ENCODE measurements at places on chromosomes 12 and 14.

DNA sequence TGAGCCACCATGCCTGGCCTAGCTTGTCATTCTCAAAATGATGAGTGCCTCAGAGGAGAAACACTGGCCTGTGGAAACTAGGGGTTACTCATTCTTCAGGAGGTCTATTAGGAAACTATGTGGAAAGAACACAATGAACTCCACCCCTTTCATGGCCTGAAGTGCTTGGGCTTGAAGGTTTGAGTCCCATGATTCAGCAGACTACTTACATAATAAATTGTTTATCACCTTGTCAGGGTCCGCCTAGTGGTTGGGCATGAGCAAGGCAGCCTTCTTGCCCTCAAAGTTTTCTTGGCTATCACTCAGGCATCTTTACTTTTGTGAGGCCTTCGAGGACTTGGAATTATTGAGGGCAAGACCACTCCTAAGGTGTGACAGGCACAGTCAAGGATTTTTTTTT lies 251.2 kb downstream of the ACSS3 start:
- DNase-seq, result no peak

GRCh38 chr14:101098641-101099040 lies 195.1 kb upstream of the RTL1 start:
- DNase-seq, result no peak

DNA sequence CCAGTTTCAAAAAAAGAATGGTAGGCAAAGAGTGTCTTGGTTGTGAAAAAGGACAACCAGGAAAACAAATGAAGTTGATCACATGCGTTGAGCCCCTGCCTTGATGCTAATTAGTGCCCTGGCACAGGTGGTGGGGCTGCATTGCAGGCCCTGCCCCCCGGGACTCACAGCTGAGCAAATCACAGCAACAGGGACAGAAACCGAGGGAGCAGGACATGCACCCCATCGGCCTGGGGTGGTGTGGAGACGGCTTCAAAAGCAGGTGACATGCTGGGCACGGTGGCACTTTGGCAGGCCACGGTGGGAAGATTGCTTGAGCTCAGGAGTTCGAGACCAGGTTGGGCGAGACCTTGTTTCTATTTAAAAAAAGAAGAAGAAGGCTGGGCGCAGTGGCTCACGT lies 1.1 kb upstream of the PAPLN start:
- DNase-seq, result no peak

GRCh38 chr12:9829982-9830381 lies 2.7 kb downstream of the KLRF1 start:
- no peak for DNase-seq

DNA sequence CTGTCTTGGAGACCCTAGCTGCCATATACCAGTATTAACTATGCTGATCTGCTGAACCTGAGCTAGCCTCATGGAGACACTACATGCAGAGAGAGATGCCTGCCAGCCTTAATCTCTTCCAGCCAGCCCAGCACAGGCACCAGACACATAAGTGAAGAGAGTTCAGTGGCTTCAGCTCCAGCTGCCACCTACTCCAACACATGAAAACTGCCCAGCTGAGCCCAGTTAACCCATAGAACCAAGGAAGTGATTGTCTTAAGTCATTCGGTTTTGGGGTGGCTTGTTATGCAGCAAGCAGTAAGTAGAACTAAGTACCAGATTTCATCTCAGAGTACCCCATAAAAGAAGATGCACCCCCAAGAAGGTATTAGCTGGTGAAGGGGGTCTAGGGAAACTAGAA lies 7.6 kb downstream of the SERPINA11 start:
- no peak for DNase-seq

GRCh38 chr14:23324455-23324846 lies 3.2 kb downstream of the PABPN1 start:
- DNase-seq, result no peak

- no peak for DNase-seq
Measured at GRCh38 chr12:19410629-19411185, 28.6 kb upstream of the AEBP2 start.

- no peak for DNase-seq
Measured at GRCh38 chr14:75636100-75636692, 24.5 kb downstream of the ERG28 start.

GRCh38 chr14:69171569-69171968 lies 18.6 kb upstream of the DCAF5 start:
- no peak for DNase-seq

- DNase-seq, result no peak
Measured at GRCh38 chr12:64894827-64895475, 70.5 kb downstream of the TBC1D30 start.

Data from stimulated activated CD4-positive, alpha-beta T cell treated with anti-CD3 and anti-CD28 coated beads, Interleukin-12 subunit alpha, Interleukin-12 subunit beta, amount 100 ng/mL, for 24 hours (primary cell).